ENCODE measurements at places on chromosomes 13 and 19.

- no peak for DNase-seq
These were observed 15.0 kb downstream of the TSHZ3 start for GRCh38 chr19:31334101-31334848.

DNA sequence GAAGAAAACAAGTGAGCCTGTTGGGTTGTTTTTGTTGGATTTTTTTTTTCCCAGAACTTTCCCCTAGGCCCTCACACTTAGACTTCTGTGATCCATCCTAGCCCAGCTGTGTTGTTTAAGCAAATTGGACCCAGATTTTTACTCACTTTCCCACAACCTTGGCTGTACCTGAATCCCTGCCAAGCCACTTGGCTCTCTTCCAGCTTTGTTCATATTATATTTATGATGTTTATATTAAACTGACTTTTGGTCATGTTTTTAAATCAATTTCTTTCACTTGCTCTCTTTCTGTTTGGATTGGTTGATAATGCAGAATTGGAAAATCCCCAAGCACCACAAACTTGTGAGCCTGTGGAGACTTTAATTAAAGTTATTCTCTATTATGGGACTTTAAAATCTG lies 16.6 kb downstream of the OLFM4 start:
- DNase-seq: no peak

- DNase-seq: no peak
These were observed at the start of gene ASPDH for GRCh38 chr19:50513746-50514345. Gene ASPDH, minus strand, starts transcription at chr19:50513913. Its CDS starts 90 bp downstream, at chr19:50513823.

DNA sequence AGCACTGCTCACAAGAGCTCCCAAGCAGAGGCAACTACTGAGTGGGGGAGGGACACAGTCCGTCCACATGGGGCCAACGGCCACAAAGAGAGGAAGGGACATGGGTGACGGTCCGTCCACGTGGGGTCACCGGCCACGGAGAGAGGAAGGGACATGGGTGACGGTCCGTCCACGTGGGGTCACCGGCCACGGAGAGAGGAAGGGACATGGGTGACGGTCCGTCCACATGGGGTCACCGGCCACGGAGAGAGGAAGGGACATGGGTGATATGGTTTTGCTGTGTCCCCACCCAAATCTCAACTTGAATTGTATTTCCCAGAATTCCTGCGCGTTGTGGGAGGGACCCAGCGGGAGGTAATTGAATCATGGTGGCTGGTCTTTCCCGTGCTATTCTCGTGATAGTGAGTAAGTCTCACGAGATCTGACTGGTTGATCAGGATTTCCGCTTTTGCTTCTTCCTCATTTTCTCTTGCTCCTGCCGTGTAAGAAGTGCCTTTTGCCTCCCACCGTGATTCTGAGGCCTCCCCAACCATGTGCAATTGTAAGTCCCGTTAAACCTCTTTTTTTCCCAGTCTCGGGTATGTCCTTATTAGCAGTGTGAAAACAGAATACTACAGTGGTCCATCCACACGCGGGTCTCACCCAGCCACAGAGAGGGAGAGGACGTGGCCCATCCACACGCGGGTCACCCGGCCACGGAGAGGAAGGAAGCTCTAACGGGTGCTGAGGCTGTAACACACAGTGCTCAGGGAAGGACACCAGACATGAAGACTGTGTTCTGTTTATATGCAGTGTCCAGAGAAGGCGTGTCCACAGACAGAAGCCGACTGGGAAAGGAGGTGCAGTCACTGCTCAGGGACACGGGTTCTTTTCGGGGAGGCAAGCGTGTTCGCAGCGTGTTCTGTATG lies 48.5 kb downstream of the GAS6 start:
- DNase-seq: no peak

DNA sequence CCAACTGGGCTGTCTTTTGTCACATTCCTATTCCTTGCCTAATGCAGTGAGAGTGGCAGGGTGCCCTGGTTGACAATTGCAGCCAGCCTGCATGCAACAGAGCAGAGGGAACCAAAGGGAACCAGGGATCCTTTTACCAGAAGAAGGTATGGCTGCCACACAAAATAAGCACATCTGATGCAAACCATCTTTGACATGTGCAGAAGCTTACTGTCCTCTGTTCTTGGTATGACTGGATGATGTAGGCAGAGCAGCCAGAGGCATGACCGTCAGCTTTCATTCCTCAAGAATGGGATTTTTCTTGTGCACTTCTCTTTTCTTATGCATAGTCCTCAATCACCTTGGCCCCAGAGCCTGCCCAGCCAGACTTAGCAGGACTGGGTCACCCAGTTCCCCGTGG lies 116.1 kb downstream of the UQCRFS1 start:
- no peak for DNase-seq

DNA sequence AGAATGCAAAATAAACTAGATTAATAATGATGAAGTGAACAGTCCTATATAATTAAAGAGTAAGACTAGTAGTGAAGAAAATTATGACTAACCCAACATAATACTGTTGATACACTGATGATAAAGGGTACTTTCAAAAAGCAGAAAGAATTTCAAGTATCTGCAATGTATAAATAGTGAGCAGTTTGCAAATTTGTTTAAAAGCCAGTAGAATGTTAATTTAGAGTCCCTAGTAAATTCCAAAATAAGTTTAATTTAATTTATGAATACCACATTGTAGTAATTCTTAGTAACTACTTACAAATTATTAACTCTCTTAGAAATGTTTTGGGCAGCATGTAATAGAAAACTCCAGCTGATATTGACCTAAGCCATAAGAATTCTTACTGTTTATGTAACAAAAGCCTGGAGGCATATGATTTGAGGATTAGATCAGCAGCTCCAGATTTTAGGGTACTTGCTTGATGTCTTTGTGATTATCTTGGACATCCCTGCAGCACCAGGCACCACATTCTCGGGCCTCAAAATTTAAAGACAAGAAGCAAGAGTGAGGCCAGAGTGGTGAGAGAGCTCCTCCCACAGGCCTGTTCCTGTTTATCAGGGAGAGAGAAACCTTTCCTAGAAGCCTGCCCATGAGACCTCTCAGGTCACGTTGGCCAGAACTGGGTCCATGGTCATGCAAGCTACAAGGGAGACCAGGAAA lies 67.6 kb upstream of the TDRD3 start:
- no peak for DNase-seq

DNA sequence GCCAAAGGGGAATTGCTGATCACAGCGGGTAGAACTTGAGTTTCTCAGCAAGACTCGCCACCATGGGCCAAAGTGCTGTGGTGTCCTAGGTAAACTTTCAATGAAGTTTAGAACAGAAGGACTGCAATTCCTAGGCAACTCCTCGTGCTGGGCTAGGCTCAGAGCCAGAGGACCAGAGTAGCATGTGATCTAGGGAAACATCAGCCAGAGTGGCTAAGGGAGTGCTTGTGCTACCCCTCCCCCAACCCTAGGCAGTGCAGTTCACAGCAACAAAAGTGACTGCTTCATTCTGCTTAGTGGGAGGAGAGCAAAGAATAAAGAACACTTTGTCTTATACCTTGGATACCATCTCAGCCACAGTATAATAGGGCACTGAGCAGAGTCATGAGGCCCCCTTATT lies 1658.6 kb upstream of the MIR17HG start:
- DNase-seq: no peak

DNA sequence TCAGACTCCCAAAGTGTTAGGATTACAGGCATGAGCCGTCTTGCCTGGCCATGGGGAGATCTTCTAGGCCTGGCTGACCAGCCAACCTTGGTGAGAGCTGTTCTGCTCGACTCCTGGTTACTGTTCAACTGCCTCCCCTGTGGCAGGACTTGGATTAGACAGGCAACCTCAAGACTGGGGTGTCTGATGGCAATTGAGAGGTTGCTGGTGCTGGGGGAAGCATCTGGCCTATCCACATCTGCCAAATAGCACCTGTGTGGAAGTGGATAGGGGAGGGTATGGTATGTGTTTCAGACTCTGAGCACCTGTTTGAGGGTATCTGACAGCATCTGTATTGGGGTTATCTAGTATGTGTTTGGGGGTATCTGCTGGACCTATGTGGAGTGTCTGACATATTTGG lies 44.7 kb downstream of the ARHGEF18 start:
- DNase-seq: no peak

- no peak for DNase-seq
These were observed 8.2 kb downstream of the LONP1 start for GRCh38 chr19:5711713-5712161.

DNA sequence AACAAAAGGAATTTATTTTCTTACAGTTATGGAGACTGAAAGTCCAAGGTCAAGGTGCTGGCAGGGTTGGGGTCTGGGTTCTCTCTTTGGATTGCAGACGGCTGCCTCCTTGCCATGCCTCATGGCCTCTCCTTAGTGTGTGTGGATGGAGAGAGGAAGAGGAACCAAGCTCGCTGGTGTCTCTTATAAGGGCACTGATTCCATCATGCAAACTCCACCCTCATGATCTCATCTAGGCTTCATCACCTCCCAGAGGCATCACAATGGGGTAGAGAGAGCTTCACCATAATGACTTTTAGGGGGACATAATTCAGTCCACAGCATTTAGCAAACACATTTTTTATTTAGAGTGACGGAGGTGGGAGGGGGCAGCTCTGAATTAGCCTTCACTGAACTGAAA lies 104.9 kb upstream of the ABCC4 start:
- DNase-seq: no peak

DNA sequence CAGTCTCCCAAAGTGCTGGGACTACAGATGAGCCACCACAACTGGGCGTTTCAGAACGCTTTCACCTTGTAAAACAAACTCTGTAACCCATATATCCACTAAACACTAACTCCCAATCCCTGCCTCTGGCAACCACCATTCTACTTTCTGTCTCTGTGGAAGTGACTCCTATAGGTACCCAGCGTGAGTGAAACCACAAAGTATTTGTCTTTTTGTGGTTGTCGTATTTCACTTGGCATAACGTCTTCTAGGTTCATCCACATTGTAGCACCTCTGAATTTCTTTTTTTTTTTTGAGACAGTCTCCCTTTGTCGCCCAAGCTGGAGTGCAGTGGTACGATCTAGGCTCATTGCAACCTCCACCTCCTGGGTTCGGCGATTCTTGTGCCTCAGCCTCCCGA lies 44.8 kb downstream of the BRD4 start:
- DNase-seq: no peak

DNA sequence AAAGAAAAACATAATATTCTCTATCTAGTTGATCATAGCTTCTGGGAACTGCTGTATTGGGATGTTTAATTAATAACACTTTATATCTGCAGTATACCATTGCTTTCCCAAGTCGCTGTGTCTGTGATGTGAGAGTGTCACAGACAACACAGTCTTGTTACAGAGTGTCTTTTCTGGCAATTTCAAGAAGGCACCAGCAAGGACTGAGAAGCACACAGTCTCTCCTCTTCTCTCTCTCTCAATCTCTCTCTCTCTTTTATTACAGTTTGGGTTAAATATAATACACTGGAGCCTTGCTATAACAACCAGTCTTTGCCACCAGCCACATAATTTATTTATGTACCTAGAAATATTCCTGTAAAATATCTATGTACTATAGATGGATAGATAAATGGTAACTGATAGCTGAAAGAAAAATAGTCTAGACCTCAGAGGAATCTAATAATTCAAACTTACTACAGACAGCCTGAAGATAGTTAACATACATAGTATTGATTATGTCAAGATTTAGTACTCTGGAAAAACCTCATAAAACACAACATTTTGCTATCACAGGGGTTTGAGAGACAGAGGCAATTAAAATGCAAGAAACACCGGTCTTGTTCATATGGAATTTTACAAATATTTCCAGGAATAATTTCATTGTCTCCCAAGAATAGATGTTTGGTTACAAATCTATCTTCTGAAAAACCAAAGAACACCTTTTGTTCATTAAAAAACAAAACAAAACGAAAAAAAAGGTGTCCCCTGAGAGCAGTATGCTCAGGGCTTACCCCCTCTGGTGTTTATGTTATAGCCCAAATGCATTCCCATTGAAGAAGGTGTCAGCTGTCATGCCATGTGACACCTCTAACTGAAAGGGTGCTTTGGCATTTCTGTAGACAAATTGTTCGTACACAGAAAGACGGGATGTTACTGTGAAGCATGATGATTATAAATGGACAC lies 507.8 kb downstream of the TBC1D4 start:
- no peak for DNase-seq

- no peak for DNase-seq
These were observed 99.8 kb downstream of the GPR12 start for GRCh38 chr13:26660766-26661165.

DNA sequence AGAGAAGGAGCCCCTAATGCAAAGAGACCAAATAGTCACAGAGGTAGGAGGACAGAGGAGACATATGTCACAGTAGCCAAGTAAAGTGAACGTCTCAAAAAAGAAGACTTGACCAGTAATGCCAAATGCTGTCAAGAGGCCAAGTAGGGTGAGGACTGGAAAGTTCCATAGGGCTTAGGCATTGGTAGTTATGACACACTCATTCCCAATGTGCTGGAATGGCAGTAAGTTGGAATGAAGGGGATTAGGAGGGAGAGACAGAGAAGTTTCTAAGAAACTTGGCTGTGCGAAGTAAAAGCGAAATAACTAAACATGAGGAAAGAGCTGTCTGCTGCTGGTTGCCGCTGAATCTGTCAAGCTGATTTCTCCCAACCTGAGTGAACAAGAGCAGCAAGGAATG lies 14.9 kb upstream of the FRY start:
- no peak for DNase-seq
